ENCODE measurements at places on chromosomes 1 and 21.

DNA sequence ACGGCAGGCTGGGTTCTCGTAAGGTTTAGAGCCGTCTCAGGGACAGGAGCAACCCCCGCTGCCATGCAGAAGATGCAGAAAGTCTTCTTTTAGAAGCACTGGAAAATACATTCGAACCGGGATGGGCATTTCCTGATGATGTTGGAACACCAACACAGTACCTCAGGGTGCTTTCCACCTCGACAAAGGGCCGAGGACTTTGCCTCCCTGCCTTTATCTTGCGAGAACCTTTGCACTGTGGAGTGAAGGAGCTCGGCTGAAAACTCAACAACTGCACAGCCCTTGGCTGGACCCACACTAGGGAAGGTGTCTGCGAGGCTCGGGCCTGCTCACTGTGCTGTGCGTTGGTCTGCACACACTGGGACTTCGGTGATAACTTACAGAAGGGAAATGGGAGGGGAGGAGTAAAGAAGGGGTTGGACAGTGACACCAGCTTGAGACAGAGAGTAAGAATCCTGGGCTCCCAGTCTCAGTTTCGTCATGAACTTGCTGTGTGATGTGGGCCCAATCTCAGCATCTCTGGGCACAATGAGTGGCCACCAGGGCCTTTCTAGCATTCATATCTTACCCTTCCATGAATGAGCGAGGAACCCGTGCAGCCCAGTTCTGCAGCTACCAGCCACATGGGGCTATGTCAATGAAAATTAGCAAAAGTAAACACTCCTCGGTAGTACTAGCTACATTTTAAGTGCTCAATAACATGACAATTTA, 18.2 kb downstream of the RCAN1 start:
- H3K27me3 ChIP-seq, result peaks cover 2% of the 10 kb centered on the region
- H3K4me3 ChIP-seq, result no peak overlapping the region
- no peaks in the 10 kb centered on the region for H3K36me3 ChIP-seq

DNA sequence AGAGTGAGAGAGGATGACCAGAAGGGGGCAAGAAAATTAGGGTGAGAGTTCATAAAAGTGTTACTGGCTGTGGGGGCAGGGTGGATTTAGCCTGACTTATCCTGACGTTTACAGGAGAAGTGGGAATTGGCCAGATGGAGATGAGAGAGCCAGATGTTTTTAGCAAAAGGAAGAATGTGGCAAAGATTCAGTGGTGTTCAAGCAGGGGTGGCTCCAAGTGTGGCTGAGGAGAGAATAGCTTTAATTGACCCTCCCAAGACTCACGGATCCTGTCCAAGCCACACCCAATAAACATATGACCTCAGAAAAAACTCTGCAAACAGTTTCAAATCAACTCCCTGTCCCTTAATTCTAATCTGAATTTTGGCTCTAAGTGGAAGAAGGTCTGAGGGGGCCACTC, 35.2 kb upstream of the EDEM3 start:
- H3K27me3 ChIP-seq, result no peaks in the 10 kb centered on the region
- H3K27ac ChIP-seq, result no peak overlapping the region
- DNase-seq, result no peak
- H3K36me3 ChIP-seq, result no peaks in the 10 kb centered on the region
- H3K4me1 ChIP-seq, result peaks cover 2% of the 10 kb centered on the region

- no peak overlapping the region for H3K27ac ChIP-seq
- no peak for DNase-seq
- H3K4me3 ChIP-seq, result no peak overlapping the region
- peaks cover 4% of the 10 kb centered on the region for H3K4me1 ChIP-seq
- no peaks in the 10 kb centered on the region for H3K27me3 ChIP-seq
- no peaks in the 10 kb centered on the region for H3K36me3 ChIP-seq
These were observed 156.3 kb downstream of the SMYD3 start for GRCh38 chr1:246350745-246351144.

DNA sequence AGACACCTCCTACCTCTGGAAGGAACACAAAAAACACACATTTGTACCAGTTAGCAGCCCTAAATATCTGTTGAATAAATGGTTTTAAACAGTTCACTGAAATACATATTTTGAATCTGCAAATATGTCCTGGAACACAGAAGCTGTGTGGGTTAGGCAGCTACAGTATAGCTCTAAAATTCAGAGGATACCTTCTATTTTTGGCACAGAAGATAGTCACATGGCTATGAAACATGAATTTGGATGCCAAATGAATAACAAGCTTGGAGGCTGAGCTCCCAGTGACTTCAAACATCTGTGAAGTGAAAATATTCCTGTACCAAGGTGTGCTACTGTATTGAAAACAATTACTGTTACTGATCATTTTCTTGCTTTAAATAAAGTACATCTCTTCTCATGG, 391.5 kb upstream of the ADGRL2 start:
- H3K4me1 ChIP-seq, result peaks cover 28% of the 10 kb centered on the region
- no peak for DNase-seq
- no peak overlapping the region for H3K27ac ChIP-seq
- H3K27me3 ChIP-seq, result peaks cover 6% of the 10 kb centered on the region
- H3K36me3 ChIP-seq, result no peaks in the 10 kb centered on the region
- no peak overlapping the region for H3K4me3 ChIP-seq

DNA sequence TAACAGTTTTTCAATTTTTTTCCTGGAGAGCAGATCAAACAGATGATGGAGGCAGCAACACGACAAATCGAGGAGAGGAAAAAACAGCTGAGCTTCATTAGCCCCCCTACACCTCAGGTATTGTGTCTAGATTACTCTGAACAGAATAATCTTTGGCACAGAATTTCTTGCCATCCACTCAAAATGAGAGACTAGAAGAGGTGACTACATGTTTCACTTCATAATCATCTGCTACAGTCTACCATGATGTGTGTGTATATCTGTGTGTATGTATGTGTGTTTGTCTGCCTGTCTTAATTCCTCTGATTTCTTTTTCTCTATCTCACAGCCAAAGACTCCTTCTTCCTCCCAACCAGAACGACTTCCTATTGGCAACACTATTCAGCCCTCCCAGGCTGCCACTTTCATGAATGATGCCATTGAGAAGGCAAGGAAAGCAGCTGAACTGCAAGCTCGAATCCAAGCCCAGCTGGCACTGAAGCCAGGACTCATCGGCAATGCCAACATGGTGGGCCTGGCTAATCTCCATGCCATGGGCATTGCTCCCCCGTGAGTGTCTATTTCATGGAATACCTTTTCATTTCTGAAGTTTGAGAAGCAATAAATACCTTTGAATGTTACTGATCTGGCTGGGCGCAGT, 11.4 kb downstream of the PRPF3 start:
- H3K36me3 ChIP-seq, result peaks cover 44% of the 10 kb centered on the region
- no peak overlapping the region for H3K27ac ChIP-seq
- DNase-seq, result no peak
- no peak overlapping the region for H3K4me3 ChIP-seq
- no peaks in the 10 kb centered on the region for H3K27me3 ChIP-seq

Data from mesothelial cell of epicardium (in vitro differentiated cells).